ENCODE measurements at places on chromosomes 16 and 17.
A peak's percentile ranks its signal among the peaks of the same experiment; 100 is the strongest.

DNA sequence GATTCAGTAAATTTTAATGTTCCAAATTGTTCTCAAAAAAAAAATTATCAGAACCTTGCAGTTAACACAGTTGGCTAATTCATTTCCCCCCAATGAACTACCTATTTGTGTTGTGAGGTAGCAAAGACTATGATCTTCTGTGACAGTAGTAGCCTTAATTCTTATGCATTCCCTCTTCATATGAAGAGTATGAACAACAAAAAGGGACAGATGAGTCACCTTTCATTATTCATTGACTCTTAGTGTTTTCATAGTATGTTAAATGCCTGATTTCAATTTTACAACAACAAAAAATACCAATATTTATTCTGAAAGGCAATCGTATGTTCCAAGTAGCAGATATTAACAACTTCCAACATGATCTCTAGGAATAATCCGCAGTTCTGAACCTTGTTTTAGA is 3.6 kb upstream of the SLFN11 start:
- no peak for DNase-seq

DNA sequence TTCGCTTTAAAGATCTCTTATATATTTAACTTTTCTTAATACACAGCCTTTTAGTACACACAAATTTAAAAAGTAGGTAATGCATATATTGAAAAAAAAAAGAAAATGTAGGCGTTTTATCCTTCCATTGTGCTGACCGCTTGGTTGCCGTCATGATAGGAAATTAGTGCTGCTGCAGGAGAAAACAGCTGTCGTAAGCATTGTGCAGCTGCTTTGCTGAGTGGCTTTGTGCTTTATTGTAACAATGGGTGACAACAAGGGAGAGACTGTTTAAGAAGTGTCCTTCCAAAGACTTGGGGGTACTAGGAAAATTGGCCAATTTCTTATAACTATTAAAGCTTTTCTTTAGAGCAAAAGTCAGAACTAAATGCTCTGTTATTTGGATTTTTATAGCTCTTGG is 5.0 kb downstream of the HERPUD1 start:
- DNase-seq = no peak

GRCh38 chr16:72944757-72945485 is 103.0 kb downstream of the ZFHX3 start:
- no peak for DNase-seq

- DNase-seq = no peak
Measured at GRCh38 chr17:10439816-10440215, 18.1 kb upstream of the MYH8 start.

- peak; percentile 66 for DNase-seq
Measured at GRCh38 chr17:51166987-51167931, 1.0 kb downstream of the NME2 start.

DNA sequence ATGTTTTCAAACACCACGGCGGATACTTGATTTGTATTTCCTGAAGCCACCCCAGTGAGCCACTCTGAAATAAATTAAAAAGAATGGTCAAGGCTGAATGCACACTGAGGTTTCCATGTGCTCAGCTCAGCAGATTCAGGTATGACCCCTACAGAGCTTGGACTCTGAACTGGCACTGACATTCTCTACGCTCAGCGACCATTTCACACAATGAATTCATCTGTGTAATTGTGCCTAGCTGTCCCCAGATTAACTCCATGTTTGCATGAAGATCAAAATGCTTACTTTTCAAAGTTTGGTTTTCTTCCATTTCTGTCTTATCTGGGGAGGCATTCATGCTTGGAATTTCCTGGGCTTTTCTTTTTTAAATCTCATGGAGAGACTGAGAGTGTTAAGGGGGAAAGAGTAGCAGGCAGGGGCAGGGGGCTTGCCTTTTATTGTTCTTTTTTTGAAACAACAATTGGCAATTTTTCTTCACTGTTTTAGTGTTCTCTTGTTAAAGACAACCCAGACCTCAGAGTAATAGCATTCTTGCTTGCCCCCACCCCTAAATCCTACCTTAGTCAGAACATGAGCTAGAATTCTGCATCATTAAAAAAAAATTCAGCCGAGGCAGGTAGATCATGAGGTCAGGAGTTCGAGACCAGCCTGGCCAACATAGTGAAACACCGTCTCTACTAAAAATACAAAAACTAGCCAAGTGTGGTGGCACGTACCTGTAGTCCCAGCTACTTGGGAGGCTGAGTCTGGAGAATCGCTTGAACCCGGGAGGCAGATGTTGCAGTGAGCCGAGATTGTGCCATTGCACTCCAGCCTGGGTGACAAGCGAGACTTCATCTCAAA is 85.5 kb upstream of the HNF1B start:
- no peak for DNase-seq

DNA sequence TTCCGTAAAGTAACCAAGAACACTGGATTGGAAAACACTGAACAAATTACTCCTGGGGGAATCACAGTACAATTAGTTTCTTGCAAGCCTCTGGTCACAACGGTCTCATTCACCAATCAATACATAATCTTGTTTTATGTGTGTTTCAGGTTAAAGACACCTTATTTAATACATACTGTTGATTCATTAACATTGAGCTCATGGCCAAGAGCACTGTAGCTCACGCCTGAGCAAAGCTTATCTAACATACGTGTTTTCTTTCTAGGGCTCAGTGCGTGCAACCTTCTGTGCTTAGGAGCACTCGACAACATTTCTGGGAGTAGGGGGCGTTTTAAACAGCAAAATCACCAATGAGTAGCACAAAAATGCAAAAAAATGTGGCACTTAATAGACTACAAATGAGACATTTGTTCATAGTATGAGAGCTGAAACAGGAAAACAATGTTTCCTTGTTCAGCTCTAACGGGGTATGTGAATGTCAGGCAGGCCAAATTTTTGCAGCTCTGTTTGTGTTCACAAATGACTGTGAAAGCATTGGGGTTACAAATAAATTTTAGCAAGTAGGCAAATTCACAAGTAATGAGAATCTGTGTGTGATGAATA is 206.2 kb downstream of the CNTNAP4 start:
- no peak for DNase-seq

GRCh38 chr17:3556916-3557767 is 470 bp downstream of the TRPV3 start:
- no peak for DNase-seq

DNA sequence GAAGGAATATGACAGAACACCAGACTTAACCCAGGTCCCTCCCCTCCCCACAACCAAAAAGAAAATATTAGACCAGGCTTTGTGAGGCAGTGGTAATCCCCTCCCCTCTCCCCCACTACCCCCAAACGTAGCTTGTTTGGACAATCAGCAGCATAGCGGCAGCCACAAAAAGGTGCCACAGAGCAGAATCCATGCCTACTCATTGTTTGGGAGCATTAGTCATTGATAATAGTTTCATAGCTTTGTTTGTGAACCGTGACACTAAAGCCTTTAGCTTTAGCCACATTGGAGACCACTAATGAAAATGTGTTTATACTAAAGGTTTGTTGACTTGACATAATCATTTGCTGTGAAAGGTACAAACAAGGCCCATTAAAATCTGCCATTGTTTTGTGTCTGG is 65.1 kb downstream of the NUP93 start:
- DNase-seq = no peak

DNA sequence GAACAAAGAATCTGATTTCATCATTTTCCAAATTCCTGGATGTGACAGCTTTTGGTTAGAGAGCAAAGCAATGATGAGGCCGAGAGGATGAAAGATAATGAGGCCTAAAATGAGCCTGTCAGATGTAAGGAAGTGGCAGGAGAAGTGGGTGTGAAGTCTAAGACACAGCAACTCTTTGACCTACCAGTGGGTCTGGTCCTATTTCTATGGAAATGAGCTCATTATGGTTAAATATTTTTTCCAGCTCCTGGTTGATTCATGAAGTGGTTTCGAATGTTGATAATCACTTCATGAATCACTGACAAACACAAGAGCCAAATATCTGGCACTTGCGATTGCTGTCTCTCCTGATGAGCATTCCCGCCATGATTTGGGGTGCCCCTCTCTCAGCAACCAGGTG is 273.3 kb upstream of the CDH5 start:
- DNase-seq = no peak

GRCh38 chr16:54475019-54475601 is 188.5 kb upstream of the IRX3 start:
- no peak for DNase-seq

DNA sequence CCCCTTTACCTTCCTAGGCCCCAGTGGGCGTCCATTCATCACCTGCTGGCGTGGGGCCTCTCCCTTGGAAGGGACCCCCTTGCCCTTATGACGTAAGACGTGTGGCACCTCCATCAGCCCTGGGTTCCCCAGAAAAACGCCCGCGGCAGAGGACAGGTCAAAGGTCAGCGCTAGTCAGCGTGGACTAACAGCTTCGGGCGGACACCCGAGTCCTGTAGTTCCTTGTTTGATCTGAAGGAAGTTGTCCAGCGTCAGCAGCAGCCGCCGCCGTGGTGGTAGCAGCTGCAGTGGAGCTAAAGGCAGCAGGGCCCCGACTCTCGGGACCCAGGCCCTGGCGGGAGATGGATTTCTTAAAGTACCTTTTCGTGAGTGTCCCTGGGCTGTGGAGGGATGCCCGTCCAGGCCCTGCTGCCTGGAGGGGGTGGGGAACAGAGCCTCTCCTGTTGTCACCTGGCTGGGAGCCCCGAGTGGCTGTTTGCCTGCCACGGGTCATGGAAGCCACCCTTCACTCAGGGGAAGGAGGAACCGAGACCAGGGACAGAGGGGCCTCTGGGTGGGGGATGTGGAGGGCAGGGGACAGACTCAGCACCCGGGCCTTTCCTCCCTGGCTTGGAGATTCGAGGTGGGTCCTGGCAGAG is 123.6 kb downstream of the OR1D5 start:
- DNase-seq = no peak

GRCh38 chr16:84851192-84852127 is 31.7 kb downstream of the CRISPLD2 start:
- no peak for DNase-seq

DNA sequence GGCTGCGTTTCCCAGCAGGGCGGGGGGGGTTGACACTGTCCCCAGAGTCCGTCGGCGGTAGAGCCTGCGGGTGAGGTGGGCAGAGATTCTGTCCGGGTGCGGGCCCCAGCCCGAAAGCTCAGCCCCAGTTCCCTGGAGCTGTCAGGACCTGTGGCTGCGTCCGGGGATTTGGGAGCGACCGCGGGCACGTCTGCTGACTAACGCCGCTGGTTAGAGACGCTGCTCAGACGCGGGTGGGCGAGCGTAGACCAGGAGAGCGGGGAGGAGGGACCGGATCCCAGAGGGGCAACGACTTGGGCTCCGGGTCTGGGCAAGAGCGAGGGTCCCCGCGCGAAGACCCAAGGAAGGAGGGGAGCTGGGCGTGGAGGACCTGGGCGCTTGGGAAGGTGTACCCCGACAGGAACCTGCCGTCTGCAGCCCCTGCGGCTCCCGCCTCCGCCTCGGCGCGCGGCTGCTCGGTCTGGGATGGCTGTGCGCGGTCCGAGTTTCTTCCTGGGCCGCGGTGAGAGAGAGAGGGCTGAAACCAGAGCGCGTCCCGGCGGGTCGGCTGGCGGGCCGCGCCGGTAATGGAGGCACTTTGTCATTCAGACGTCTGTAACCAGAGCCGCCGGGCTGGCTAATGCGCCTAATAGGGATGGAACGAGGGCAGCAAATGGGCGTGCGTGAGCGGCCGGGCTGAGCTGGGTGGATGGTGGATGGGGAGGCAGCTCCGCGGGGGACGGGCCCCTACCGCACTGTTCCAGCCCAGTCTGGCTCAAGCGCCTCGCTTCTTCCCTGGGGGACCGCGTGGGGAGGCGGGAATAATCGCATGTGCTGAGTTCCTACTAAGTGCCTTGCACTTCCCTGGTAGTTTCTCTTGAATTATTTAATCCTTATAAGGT is 2.3 kb downstream of the NGFR start:
- no peak for DNase-seq

DNA sequence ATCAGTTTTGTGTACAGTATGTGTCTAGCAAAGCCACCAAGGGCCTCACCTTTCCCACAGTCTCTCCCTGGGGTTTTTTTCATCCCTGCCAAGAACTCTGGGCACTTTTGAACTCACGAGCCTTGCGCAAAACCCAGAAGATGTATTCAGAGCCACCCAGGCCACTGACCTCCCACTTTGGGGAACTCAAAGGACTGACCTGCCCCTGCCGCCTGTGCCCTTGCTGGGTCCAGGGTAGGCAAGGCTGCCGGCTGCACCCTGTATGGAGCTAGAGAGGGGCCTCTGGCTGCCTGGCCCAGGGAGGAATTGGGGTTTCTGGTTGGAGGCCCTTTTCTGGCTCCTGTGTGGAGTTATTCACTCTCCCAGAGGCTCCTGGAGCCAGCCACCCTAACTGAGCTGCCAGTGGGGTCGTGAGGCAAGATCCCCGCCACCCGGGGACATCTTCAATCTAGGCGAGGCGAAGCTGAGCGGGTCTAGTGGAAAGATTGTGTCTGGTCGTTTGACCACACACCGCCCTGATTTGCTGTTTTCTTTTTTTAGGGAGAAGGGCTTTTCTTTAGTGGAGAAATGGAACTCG is 1.9 kb downstream of the CDK5R1 start:
- no peak for DNase-seq

DNA sequence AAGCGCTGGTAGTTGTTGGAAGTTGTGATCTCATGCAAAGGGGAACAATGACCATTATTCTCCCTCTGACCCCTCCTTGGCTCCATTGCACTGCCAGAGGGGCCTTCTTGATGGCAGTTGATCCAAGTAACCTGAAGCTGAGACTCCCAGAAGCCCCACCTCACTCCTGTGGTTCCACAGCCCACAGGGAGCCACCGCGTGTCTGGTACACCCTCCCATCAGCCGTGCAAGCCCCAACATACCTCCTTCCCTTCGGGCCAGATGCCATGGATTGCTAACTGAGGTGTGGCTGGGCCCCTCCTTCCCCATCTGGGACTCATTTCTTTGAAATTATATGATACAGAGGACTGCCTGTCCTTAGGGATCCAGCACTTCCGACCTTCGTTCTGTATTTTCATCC is 17.8 kb downstream of the SAP30BP start:
- no peak for DNase-seq

DNA sequence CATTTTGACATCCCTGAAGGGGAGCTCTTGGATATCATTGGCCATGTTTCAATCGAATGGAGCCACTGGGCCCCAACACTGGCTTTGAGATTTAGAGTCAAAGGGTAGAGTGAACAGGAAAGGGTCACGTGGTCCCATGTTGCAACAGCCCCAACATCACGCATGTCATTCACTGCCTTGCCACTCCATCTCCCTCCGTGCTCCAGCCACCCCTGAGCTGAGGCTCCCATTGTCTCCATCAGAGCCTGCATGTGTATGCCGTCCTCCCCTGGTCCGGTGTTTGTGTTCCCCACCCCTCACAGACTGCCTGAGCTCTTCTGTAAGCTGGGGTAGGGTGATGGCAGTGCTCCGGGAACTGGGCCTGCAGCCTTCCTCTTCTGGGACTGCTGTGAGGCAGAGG is 12.1 kb downstream of the NFE2L1 start:
- DNase-seq = no peak

GRCh38 chr16:85627089-85627488 is 14.0 kb downstream of the GSE1 start:
- DNase-seq = no peak

Data from KG1 (cell line).